ENCODE measurements at places on chromosomes 4 and X. TPM values are rescaled to one million over a fixed set of nuclear protein-coding genes. Genes with fewer than 3 reads are reported as not detected.

DNA sequence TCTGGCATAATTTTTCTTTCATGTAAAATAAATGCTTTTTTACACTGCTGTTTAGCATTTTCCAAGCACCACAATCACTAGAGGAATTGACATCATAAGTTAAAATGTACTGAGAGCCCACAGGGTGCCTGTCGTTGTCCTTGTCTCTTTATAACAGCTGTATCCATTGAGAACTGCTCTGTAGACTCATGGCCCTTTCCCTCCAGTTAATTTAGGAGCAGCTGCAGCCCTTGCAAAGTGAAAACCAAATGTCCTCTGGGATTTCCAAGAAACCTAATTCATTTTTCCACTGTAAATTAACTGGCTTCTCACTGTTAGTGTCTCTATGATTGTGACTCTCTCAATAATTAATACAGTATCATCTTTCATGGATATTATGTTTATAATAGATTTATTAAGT, 185.9 kb downstream of the SLC4A4 start:
- DNase-seq: peak; percentile 26

- DNase-seq: no peak
Measured at GRCh38 chr4:141543176-141543575, 93.2 kb upstream of the IL15 start.

- no peak for DNase-seq
Measured at GRCh38 chrX:131405497-131405896, 116.4 kb upstream of the IGSF1 start.

GRCh38 chrX:8668813-8669212, 63.1 kb downstream of the ANOS1 start:
- peak; percentile 29 for DNase-seq

DNA sequence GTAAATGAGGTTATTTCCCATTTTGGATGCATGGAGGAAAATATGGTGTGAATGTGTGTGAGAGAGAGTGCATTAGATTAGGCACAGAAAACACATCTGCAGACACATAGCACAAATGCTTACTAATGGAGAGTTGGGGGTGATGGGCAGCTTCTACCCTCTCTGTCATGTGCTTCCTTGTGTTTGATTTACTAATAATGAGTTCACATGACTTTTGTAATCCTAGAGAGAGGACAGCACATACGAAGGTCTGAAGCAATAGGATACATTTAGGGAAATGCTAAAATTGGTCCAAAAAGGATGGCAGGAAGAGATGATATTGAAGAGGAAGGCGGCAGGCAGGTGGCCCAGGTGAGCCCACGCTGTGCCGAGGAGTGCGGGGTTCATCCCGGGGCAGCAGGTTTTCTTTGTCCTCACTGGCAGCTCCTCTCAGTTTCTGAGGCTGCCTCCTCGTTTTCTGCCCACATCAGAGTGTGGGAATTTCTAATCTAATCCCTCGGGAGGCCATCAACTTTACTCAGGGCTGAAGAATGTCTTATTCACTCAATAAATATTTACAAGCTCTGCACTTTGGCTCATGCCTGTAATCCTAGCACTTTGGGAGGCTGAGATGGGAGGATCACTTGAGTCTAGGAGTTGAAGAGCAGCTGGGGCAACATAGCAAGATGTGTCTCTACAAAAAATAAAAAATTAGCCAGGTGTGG, 15.9 kb upstream of the MAP9 start:
- no peak for DNase-seq

- peak; percentile 88 for DNase-seq
Measured at GRCh38 chrX:129701624-129702069, 37.1 kb upstream of the XPNPEP2 start.

- peak; percentile 1 for DNase-seq
Measured at GRCh38 chrX:150774798-150775568, 81.8 kb downstream of the MTMR1 start.

DNA sequence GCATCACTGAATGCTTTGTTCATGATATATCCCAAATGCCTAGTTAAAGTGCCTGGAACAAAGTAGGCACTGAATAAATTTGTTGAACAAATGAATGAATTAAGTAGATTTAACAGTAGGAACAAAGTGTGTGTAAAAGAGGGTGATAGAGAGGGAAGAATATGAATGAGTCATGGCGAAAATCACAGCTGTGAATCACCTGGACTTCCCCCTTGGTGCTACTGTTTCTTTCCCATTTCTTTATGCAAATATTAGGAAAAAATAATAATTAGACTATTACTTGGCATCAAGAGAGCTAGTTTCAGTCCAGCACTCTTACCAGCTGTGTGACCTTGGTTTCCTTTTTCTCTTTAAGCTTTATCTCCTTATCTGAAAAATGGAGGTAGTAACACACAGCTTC, 9.2 kb downstream of the SPIN3 start:
- DNase-seq: no peak

DNA sequence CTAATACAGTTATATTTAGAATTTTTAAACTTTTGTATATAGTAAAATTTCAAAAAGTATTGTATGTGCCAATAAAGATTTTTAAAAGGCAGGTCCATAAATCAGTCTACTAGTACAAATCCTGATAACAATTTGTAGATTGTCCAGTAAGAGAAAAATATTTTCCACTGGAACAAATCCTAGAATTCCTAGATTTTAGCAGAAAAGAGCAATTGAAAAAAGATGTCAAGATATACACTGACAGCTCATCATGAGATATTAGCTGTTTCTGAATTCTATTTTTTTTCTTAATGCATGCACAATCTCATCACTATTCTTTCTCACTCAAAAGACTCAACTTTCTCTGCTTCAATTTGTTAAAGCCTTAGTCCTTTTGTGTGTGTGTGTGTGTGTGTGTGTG, 289.2 kb upstream of the MAD2L1 start:
- DNase-seq: no peak

GRCh38 chr4:82620126-82620735, 58.4 kb upstream of the TMEM150C start:
- DNase-seq: no peak

DNA sequence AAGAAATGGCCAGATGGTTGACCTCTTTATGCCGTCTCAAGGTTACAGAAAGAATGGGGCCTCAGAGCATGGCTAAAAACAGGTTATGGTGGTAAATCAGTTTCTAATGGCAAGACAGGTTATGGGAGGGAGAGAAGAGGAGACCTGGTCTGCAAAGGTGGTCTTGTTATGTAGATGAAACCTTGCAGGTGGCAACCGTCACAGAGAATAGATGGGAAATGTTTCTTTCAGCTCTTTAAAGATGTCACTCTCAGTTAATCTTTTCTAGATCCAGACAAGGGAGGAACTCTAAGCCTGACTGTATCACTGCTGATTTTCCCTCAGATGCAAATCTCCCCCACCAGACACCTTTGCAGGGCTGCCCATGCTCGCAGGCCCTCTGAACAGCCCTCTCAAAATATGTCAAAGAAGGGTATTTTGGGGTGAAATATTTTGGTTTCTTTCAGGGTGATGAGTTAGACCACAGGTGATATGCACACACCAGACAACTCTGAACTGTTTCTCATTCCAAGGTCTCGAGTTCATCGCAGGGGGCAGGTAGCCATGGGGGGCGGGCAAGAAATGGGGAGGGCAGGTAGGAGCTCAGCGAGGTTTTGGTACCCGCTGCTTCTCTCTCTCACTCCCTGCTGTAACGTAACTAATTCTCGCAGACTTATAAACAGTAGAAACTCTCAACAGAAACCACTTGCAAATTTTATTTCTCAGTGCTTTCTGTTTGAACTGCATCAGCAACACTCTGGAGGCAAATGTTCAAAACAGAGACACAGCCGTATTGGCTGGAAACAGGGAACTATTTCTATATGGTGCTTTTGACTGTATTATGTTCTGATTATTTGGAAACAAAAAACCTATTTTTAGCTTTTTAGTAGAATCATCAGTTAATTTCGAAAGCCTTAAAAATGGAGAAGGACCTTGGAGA, 32.4 kb downstream of the CASP3 start:
- DNase-seq: no peak

- no peak for DNase-seq
Measured at GRCh38 chr4:136342666-136343065, 1189.6 kb downstream of the PCDH18 start.

- no peak for DNase-seq
Measured at GRCh38 chr4:152485726-152486276, 50.1 kb downstream of the FBXW7 start.

DNA sequence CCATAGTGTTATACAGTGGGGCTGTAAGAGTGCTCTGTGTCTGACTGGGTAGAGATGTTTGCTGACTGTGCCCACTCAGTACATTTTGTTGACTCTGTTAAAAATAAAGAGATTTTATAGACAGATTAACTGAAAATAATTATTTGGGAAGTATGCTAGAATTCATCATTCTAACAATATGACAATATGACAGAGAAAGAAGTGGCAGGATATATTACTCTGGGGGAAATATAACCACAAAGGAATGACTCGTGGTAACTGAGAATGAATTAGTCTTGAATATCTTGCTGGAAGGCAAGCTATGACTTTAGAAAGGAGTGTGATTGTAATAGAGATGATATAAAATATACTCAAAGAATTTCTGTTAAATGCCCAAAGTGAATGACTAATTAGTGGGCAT, 46.8 kb downstream of the TMEM165 start:
- no peak for DNase-seq

DNA sequence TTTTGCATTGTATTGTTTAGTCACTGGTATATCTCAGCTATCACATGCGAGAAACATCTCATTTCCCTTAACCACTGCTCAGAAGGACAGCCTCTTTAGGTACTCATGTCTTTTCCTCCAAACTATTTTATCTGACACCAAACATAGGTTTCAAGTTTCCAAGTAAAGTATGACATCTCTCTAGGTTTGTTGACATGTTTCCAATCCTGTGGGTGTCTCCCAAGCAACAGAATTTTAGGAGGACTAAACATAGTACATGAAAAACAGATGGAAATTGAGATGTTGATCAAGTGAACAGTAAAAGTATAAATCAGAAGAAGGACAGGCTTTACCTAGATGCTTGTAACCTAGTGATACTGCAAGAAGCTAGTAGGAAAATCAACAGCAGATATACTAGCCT, 371.4 kb downstream of the DTHD1 start:
- DNase-seq: no peak

- no peak for DNase-seq
Measured at GRCh38 chrX:2652106-2652505, 39.0 kb upstream of the CD99 start.

- DNase-seq: no peak
Measured at GRCh38 chr4:169945636-169946035, 80.6 kb downstream of the MFAP3L start.

DNA sequence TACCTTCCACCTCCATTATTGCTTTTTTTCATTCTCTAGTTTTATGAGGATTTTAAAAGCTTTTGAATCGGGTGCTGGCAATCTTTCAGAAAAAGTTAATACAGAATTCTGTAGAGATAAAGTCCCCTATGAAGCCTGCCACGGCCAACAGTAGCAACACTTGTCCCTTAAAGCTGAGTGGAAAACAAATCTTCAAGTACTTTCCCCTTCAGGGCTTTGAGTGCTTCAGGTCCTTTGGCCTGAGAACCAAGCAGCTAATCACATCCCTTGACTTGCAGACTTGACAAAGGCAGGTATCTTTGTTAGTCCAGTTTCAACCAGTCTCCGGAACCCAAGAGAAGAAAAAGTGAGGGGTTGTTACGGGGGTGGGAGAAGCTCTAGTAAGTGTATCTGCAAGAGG, 144.4 kb downstream of the ATG4A start:
- DNase-seq: no peak

DNA sequence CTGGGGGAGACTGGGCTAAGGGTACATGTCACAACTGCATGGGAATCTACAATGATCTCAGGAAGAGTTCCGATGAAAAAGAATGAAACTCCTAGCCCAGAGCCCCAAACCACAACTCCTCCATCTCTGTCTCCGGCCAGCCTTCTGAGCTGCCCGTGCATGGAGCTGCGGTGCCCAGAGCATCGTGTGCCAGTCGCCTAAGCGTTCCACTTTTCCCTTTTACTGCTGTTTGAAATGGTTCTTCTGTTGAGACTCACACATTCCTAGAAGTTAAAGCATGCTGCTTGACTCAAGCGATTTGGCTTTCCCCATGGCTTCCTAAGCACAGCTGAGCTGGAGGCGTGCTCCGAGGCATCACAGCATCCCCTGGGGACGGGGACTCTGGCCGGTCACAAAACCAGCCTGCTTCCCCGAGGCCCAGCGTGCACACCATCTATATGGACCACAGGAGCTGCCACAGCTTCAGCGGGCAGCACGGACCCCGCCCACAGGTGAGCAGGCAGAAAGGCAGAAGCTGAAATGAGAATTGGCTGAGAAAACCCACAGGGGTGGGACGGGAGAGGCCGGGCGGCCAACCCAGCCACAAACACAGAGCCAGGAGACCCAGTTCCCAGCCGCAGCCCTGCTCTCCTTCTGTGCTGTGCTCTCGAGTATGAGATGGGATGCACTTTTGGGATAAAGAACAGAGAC, 5.0 kb downstream of the CCNQ start:
- no peak for DNase-seq

GRCh38 chr4:41647383-41647782, 101.1 kb downstream of the PHOX2B start:
- no peak for DNase-seq

GRCh38 chr4:37528166-37528885, 157.8 kb downstream of the RELL1 start:
- DNase-seq: no peak

- no peak for DNase-seq
Measured at GRCh38 chrX:140346729-140347128, 158.1 kb downstream of the SOX3 start.

Gene GAGE12F
- total RNA-seq: not detected

Gene SH3D19
- total RNA-seq: 37.4 TPM

Gene FDCSP
- total RNA-seq: not detected

Gene FRAS1
- 46.9 TPM for total RNA-seq

Gene RRH
- total RNA-seq: not detected

Gene SOX3
- not detected for total RNA-seq

Gene DCAF8L2
- total RNA-seq: not detected

Gene NAT8L
- total RNA-seq: 0.51 TPM

Gene RAB39B
- total RNA-seq: 0.51 TPM
